Activated CD4-positive, alpha-beta memory T cell treated with anti-CD3 and anti-CD28 coated beads, Interleukin-2, amount 10 ng/mL, durations not matched to agents 7 days and 5 days (primary cell): ENCODE measurements at places on chromosomes 4 and X. TPM values are rescaled to one million over a fixed set of nuclear protein-coding genes. Genes with fewer than 3 reads are reported as not detected.

GRCh38 chr4:118849867-118850487, 14.1 kb upstream of the SEC24D start:
- H3K4me1 ChIP-seq: peaks cover 22% of the 10 kb centered on the region
- peaks cover 12% of the 10 kb centered on the region for H3K36me3 ChIP-seq
- DNase-seq: no peak
- peak overlapping the region; percentile 94 for H3K4me3 ChIP-seq

Gene F8A2
- not detected for total RNA-seq

Gene CXCL1
- not detected for total RNA-seq

Gene FHIP1A
- total RNA-seq: 0.18 TPM

Gene SLC38A5
- 76.4 TPM for total RNA-seq

DNA sequence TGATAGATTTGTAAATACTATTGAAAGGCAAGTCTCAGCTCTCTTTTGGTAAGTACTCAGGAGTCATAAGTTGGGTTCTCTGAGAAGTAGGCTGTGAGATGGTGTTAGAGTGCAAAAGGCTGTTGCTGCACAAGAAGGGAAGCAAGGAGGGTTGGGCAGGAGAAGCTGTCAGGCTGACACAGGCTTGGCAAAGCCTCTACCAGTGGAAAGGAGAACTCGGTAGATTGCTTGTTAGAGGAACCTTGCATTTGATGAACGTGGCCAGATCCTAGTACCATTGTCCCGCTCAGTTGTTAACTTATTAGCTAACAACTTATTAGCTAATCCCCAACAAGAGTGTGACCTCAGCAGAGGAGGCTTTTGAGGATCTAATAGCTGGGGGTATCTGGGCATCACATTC, 449.3 kb upstream of the BOD1L1 start:
- DNase-seq: no peak
- H3K4me3 ChIP-seq: no peak overlapping the region

- no peak overlapping the region for H3K4me3 ChIP-seq
- H3K27me3 ChIP-seq: no peaks in the 10 kb centered on the region
- H3K36me3 ChIP-seq: no peaks in the 10 kb centered on the region
These were observed 204.9 kb downstream of the AFAP1 start for GRCh38 chr4:7734651-7735260.

DNA sequence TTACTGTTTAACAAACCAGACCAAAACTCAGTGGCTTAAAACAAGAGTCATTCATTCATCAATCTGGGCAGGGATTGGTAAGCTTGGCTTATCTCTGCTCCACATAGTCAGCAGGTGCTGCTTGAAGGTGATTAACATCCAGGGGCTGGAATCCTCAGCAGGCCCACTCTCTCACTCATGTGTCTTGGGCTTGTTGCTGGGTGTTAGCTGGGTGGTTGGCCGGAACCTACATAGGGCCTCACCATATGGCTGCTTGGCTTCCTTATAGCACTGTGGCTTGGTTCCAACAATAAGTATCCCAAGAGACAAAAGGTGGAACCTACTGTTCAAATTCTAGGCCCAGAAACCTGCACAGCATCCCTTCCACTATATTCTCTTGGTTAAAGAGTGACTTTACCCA, 125.0 kb downstream of the RASGEF1B start:
- no peaks in the 10 kb centered on the region for H3K36me3 ChIP-seq
- H3K27me3 ChIP-seq: peaks cover 2% of the 10 kb centered on the region
- H3K4me1 ChIP-seq: no peaks in the 10 kb centered on the region
- no peak overlapping the region for H3K4me3 ChIP-seq

Gene EGF
- total RNA-seq: not detected

DNA sequence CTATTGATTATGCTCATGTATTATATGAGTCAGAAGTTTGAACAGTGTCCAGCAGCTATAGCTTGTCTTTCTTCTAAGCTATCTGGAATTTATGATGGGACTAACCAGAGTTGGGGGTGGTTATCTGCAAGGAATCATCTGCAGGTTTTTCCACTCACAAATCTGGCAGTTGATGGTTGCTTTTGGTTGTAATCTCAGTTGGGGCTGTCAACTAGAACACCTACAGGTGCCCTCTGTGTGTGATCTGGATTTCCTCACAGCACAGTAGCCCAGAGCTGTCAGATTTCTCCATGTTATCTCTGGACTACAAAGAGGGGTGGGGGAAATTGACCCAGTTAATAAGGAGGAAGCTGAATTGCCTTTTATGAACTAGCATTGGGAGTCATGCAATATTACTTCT, 51.4 kb upstream of the MAP9 start:
- no peaks in the 10 kb centered on the region for H3K27me3 ChIP-seq
- H3K4me1 ChIP-seq: peaks cover 2% of the 10 kb centered on the region
- no peak for DNase-seq

GRCh38 chrX:15882704-15883539, 28.3 kb upstream of the AP1S2 start:
- DNase-seq: no peak
- H3K27me3 ChIP-seq: no peaks in the 10 kb centered on the region
- H3K27ac ChIP-seq: no peak overlapping the region
- H3K36me3 ChIP-seq: no peaks in the 10 kb centered on the region

Gene RADX
- 7.1 TPM for total RNA-seq

DNA sequence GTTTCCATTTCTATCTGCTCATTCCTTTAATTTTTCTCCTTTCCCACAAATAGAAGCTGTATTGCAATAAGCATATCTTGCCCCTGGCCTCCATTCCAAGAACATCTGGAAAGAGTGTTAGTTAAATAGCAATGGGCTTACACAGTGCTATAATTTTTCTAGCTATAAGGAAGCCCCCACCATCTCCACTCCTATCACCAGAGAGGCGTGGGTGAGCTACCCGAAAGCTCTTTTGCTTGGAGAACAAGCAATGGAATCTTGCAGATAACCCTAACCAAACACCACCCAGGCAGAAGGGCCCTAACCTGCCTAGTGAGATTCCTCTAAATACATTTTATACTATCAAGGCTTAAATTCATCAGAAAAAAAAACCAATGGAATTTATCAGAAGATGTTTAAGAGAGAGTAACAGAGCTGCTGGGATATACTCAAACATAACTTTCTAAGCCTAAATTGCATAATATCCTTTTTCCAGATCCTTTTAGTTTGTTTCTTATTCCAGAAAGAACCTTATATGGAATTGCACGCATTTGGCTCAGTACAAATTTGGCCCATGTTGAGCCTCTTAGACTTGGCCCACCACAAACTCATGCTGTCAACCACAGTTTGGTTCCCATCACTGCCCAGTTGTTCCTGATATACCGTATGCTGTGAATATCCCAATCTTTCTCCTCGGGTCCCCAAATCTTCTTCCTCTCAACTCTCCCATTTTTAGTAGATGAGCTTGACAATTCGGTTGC, 91.6 kb upstream of the PLAC1 start:
- DNase-seq: no peak
- no peak overlapping the region for H3K4me3 ChIP-seq
- H3K4me1 ChIP-seq: no peaks in the 10 kb centered on the region
- peaks cover 5% of the 10 kb centered on the region for H3K27me3 ChIP-seq

GRCh38 chrX:39242187-39242586, 440.9 kb downstream of the MID1IP1 start:
- no peak overlapping the region for H3K4me3 ChIP-seq
- H3K4me1 ChIP-seq: peaks cover 2% of the 10 kb centered on the region
- no peaks in the 10 kb centered on the region for H3K27me3 ChIP-seq

- H3K4me1 ChIP-seq: no peaks in the 10 kb centered on the region
- no peaks in the 10 kb centered on the region for H3K27me3 ChIP-seq
- no peak overlapping the region for H3K4me3 ChIP-seq
- no peak overlapping the region for H3K27ac ChIP-seq
- no peak for DNase-seq
These were observed 228.2 kb downstream of the FRMPD4 start for GRCh38 chrX:12366440-12366839.
